ENCODE measurements at places on chromosomes 7 and 10. TPM values are rescaled to one million over a fixed set of nuclear protein-coding genes. Genes with fewer than 3 reads are reported as not detected.

DNA sequence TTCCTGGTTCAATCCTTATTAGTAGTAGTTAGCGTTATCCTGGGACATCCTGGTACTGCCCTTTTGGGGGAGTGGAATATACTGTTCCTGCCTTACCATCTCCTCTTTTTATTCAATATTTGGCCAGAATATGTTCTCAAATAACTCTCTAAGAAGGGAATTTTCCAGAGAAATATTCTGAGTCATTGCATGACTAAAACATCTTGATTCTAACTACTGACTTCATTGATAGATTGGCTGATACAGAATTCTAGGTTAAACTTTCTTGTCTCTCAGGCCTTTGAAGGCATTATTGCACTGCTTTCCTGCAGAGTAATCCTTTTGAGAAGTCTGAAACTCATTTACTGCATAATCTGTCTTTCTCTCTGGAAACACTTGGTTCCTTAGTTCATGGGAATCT is 275.5 kb upstream of the DGKB start:
- no peak for DNase-seq

GRCh38 chr10:98920807-98921206 is 314.8 kb downstream of the HPSE2 start:
- DNase-seq: no peak

ELN gene
- 138 TPM for total RNA-seq

- DNase-seq: no peak
These were observed 44.6 kb downstream of the TAX1BP1 start for GRCh38 chr7:27784399-27785053.

DNA sequence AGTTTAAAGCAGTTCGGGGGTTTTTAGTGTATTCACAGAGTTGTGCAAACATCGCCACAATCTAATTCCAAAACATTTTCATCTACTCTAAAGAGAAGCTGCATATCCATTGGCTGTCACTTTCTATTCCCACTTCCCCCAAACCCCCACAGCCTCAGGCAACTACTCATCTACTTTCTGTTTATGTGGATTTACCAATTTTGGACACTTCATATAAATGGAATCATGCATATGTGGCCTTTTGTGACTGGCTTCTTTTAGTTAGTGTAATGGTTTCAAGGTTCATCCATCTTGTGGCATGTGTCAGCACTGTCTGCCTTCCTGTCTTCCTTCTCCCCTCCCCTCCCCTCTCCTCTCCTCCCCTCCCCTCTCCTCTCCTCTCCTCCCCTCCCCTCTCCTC is 78.5 kb upstream of the FZD1 start:
- DNase-seq: no peak

GNGT1 gene
- not detected for total RNA-seq

DNA sequence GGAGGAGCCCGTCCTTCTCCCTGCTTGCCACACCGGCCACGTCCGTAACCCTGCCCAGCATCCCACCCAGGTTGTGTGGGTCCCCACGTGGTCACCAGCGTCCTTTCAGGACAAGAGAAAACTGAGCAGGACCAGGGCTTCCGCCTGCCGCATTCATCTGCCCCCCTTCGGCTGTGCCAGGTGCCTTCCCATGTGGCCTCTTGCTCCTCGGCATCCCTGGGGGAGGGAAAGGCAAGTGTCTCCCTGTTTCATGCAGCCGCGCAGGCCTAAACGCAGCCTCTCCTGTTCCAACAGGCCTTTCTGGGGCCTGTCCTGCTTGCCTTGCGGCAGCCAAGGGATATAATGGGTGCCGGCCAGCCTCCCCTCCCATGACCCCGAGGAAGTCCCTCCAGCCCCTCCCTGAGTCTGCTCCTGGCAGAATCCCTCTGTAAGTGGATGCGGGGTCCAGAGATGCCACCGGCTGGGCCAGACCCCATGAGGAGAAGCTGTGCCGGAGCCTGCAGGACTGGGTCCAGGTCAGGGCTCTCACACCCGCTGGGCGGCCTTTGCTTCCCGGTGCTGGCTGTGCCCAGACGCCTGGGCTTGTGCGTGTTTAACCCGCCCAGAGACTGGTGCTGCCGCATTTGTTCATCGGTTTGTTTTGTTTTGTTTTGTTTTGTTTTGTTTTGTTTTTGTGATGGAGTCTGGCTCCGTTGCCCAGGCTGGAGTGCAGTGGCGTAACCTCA is 23.1 kb downstream of the SHH start:
- DNase-seq: no peak

DNA sequence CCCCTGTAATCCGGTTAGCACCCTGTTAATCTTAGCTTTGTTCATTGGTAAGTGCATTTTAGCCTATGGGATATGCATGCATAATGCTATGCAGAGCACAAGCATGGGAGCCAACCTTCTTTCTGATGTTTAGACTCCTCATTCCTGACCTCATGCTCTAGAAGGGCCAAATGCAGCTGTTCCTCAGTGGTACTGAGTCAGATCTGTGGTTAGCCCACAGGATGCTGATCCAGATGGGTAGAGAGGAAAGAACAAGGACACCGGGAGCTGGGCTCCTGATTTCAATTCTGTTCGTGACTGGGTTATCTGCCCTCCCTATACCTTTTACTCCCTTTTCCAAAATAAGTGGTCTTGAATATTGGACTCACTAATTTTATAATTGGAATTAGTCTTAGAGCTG is 31.7 kb upstream of the C10orf90 start:
- no peak for DNase-seq

GRCh38 chr7:27928001-27928400 is 188.0 kb downstream of the TAX1BP1 start:
- DNase-seq: no peak

- DNase-seq: peak; percentile 49
These were observed 191.3 kb upstream of the GALNT17 start for GRCh38 chr7:70940597-70940996.

HPSE2 gene
- total RNA-seq: not detected

DMBT1 gene
- total RNA-seq: 0.08 TPM

- no peak for DNase-seq
These were observed 73.3 kb upstream of the RHEB start for GRCh38 chr7:151592868-151593486.

- DNase-seq: no peak
These were observed 52.2 kb downstream of the GPR158 start for GRCh38 chr10:25226775-25227682.

ARID5B gene
- 53.4 TPM for total RNA-seq

- no peak for DNase-seq
These were observed 187.1 kb downstream of the KIF20B start for GRCh38 chr10:89888321-89889070.

GRCh38 chr10:112956631-112957350 is 6.7 kb downstream of the TCF7L2 start:
- no peak for DNase-seq

GRCh38 chr7:92798517-92799249 is 37.7 kb downstream of the CDK6 start:
- no peak for DNase-seq

DNA sequence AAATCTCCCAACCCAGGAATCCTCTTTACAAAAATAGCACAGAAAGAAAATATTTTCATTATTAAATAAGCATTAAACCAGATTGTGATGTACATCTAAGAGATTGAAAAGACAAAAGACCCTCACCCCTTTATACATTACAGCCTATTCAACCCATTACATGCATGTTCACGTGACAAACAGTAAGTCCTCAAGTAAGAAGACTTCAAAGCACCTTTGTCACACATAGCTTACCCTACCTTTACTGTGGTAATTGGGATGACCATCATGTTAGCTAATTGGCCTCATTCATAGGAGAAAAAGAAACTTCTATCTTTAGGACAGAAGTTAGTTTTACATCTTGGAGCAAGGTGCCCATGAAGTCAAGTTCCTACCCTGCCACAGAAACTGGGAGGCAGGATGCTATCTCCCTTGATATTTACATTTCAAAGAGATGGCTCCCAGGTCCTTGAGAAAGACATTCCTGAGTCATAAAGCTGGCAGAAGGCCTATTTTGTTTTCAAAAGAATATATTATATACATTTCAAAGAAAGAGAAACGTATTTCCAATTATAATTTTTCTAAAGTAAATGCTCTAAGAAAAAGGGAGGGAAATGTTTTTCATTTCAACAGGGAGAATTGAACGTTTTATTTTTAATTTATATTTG is 48.1 kb downstream of the GNAI1 start:
- DNase-seq: no peak

GRCh38 chr10:21398563-21399231 is 126.8 kb downstream of the SKIDA1 start:
- no peak for DNase-seq

GRCh38 chr7:106041140-106041717 is 70.9 kb downstream of the SYPL1 start:
- DNase-seq: no peak

GRCh38 chr10:32408690-32409089 is 37.2 kb upstream of the CCDC7 start:
- no peak for DNase-seq

NEUROG3 gene
- total RNA-seq: not detected

TMEM229A gene
- 1.1 TPM for total RNA-seq

DNA sequence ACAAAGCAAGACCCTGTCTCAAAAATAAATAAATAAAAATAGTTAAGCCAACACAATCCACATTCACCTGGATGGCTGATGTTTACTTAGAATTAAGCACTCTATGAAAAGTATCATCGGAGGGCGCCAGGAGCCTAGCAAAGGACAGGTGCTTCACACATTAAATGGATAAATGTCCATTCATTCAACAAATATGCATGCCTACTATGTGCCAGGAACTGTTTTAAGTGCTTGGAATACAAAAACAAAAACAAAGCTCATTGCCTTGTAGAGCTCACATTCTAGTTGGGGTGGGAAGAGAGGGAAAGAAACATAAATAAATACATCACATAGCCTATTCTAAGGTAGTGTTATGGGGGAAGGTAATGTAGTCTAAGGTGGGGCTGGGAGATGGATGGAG is 4.1 kb downstream of the BAIAP2L1 start:
- DNase-seq: no peak

- DNase-seq: no peak
These were observed 836 bp downstream of the DPYSL4 start for GRCh38 chr10:132187430-132188138.

SLC29A3 gene
- 1.8 TPM for total RNA-seq

GRCh38 chr10:12782537-12782936 is 219.0 kb downstream of the CCDC3 start:
- DNase-seq: no peak

DNA sequence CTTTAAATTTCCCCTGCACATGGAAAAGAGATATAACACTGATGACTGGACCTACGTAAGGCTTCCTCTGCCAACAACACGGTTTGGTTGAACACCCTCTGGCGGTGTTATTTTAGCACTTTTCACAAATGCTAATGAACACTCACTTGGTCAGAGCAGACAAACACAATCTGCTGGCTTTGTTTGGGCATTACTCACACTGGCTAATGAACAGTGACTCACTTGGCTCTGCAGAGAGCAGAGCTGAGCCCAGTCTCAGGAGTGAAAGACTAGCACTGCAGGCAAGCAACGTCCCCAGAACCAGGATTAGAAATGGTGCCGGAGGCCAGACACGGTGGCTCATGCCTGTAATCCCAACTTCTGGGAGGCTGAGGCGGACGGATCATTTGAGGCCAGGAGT is 430.8 kb downstream of the PLXNA4 start:
- peak; percentile 77 for DNase-seq

EMX2 gene
- total RNA-seq: 0.67 TPM

- DNase-seq: no peak
These were observed 1036.8 kb upstream of the POT1 start for GRCh38 chr7:125966278-125967048.

DNA sequence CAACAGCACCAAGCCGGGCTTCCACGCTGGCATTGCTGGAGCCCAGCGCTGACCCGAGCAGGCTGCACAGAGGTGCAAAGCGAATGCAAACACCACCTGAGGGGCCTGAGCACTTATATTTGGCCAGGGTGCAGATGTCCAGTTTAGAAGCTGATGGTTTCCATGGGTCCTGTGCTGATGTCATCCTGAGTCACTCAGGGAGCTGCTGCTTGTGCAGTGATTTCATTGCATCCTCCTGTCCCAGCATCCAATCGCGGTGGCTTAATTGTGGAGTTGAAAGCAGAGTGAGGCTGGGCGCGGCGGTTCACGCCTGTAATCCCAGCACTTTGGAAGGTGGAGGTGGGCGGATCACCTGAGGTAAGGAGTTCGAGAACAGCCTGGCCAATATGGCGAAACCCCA is 410.2 kb upstream of the KLF6 start:
- DNase-seq: no peak
